ENCODE measurements at places on chromosomes 12 and 14. TPM values are rescaled to one million over a fixed set of nuclear protein-coding genes. Genes with fewer than 3 reads are reported as not detected.

The FLRT2 gene
- total RNA-seq: 134 TPM

DNA sequence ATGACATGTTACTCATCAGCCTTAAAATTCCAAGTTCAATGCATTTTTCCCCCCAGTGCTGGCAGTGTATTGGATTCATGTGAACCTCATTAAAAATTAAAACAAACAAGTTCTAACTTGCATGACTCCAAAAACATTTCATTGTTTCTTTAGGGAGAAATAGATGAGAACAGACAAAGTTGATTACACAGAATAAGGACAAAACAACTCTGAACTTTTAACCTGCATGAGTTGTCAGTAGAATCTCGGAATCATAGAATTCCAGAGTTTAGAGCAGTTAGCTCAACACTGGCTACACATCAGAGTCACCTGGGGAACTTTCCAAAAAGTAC is 127.5 kb downstream of the TMX1 start:
- no peak overlapping the region for H3K4me3 ChIP-seq
- no peaks in the 10 kb centered on the region for H3K36me3 ChIP-seq
- H3K27ac ChIP-seq: no peak overlapping the region
- H3K27me3 ChIP-seq: no peaks in the 10 kb centered on the region
- no peaks in the 10 kb centered on the region for H3K4me1 ChIP-seq
- DNase-seq: no peak

GRCh38 chr12:128592220-128592744 is 231.5 kb downstream of the SLC15A4 start:
- no peak overlapping the region for H3K27ac ChIP-seq
- no peaks in the 10 kb centered on the region for H3K27me3 ChIP-seq
- DNase-seq: no peak
- H3K4me1 ChIP-seq: no peaks in the 10 kb centered on the region
- no peaks in the 10 kb centered on the region for H3K36me3 ChIP-seq
- no peak overlapping the region for H3K4me3 ChIP-seq

DNA sequence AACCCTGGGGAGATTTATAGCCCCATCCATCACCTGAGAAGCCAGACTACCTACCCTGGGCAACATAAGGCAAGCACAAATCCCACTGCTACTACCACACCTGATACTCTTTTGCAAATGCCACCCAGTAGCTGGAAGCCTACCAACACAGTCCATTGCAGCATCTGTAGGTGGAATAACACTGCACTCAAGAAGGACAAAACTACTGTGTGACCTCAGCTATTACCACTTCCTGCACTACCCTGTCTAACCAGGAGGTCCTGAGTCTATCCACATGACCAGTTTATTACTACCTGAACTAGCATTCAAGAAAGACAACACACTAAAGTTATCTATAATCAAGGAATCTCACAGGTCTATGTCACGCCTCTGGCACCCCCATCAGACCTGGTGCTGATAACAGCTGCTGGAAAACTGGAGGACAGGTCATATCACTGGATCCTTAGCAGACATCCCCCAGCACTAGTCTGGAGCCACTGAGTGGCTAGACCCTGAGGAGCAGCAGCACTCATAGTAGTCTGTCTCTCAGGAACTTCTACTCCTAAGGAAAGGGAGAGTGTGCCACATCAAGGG is 2.9 kb upstream of the CLEC1A start:
- H3K4me3 ChIP-seq: no peak overlapping the region
- no peaks in the 10 kb centered on the region for H3K27me3 ChIP-seq
- H3K27ac ChIP-seq: no peak overlapping the region
- no peak for DNase-seq
- no peaks in the 10 kb centered on the region for H3K36me3 ChIP-seq

DNA sequence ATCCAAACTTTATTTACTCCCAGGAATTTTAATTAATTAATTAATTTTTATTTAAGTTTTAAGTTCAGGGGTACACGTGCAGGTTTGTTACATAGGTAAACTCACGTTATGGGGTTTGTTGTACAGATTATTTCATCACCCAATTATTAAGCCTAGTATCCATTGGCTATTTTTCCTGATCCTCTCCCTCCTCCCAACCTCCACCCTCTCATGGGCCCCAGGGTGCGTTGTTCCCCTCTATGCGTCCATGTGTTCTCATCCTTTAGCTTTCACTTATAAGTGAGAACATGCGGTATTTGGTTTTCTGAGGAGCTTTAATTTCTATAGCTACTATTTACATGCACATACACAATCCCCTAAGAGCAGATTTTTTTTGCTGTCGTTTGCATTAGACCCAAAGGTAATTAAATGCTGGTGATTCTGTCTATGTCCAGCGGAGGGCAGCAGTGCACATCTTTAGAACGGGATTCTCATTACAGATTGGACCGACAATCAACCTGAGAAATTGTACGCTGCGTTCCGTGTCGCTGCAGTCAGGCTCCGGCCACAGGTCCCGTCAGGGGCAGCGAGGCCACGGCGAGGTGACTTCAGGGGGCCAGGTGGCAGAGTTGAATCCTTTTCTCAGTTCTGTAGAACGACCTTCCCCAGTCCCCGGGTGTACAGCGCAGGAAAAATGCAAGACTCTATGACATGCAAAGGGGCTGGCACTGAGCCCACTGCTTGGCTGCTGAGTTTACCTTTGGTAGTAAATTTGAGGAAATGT is 11.6 kb downstream of the TMEM30B start:
- no peaks in the 10 kb centered on the region for H3K27me3 ChIP-seq
- peaks cover 12% of the 10 kb centered on the region for H3K4me1 ChIP-seq
- no peaks in the 10 kb centered on the region for H3K36me3 ChIP-seq
- peak; percentile 92 for DNase-seq

DNA sequence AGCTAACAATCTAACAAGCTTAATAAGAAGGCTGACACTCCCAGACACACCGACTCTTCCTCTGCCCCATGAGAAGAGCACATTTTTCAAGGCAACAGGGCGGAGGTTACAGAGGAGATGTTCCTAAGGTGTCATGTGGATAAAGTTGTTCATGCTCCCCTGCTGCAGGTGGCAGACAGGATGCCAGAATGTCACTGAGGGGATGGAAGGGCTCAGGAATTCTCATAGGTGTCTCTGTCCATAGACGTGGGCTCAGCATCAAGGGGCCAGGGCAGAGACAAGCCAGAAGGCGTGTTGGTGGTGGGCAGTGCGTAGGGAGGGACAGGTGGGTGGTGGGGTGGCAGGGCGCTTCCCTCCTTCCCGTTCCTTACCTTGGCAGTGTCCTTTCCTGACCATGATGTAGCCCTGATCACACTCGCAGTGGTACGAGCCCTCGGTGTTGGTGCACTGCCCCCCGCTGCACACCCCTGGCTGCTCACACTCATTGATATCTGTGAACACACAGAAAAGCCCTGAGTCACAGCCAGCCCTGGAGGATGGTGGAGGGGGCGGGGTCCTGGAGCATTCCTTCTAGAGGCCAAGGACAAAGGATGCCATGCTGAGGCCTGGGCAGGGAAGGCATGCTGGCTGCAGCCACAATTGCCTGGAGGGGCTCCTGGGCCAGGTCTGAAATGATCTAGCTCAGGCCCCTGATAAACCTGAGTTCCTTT is 23.0 kb downstream of the ISCA2 start:
- H3K27me3 ChIP-seq: no peaks in the 10 kb centered on the region
- H3K36me3 ChIP-seq: no peaks in the 10 kb centered on the region
- DNase-seq: peak; percentile 64
- H3K4me1 ChIP-seq: no peaks in the 10 kb centered on the region
- no peak overlapping the region for H3K27ac ChIP-seq

DNA sequence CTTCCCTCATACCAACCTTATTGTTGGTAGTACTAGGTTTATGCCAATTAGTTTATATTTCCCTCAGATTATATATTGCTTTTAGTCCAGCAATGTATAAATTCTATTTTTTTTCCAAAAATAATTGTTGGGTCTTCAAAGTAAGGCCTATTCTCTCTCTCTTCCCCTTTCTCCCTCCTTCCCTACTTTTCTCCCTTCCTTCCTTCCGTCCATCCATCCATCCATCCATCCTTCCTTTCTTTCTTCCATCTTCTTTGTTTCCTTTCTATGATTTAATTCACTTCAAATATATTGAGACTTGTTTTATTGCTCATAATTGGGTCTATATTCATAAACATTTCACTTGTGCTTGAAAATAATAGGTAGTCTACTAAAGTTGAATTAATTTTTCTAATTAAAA is 1259.2 kb downstream of the FSCB start:
- DNase-seq: no peak
- no peak overlapping the region for H3K4me3 ChIP-seq
- no peaks in the 10 kb centered on the region for H3K36me3 ChIP-seq
- no peaks in the 10 kb centered on the region for H3K27me3 ChIP-seq

DNA sequence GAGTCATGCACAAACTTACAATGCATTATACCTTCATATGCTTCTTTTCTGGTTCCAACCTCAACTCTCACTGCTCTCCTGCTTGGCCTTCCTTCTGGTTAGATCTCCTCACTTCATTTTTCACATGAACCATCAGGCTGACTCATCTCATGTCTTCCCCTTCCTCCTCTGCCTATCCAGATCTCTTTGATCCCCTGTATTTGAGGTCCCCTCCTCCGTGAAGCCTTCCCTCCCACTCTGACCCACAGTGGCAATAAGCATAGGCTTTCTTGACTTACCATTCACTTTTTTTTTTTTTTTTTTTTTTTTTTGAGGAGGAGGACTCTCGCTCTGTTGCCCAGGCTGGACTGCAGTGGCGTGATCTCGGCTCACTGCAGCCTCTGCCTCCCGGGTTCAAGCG is 14.7 kb upstream of the ASIC1 start:
- no peak for DNase-seq
- no peaks in the 10 kb centered on the region for H3K4me1 ChIP-seq
